ENCODE measurements at places on chromosomes 5 and 9.

- no peak for DNase-seq
These were observed 13.4 kb downstream of the COX7C start for GRCh38 chr5:86631165-86631564.

- no peak for DNase-seq
These were observed 115.7 kb downstream of the FBXL17 start for GRCh38 chr5:108266242-108266641.

DNA sequence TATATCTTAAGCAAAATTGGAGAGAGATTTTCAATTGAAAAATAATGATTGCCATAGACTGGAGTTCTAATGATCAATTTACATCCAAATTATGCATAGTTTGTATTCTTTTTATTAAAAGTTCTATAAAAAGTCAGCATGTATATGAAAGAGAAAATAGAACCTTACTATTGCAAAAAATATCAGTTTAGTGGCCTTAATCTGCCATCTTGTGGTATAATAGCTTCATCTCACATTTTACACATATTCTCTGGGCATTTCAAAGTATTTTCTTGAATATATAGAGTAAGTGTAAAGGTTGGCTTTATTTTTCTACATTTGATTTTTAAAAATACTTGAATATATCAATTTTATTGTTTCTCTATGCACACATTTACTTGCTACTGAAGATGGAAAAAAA lies 1858.6 kb upstream of the CDH9 start:
- no peak for DNase-seq

DNA sequence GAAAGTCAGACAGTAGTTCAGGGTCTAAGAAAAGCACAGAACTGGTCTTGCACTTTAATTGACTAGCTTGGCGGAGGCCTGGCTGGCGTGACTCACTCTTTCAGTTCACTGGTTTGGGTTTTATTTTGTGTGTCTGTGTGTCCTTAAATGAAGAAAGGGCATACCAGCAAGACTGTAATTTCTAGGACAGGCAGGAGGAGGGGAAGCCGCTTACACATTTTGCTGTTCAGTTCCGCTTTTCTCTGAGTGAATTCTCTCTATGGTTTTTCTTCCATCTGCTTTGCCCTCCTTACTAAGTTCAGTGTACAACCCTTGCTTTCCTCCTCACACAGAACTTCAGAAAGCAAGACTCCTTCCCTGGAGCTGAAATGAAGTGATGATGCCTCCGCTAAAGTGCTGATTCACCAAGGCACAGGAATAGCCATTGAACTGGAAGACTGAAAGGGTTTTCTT lies 150.8 kb downstream of the MEF2C start:
- no peak for DNase-seq

- DNase-seq, result no peak
These were observed 648.1 kb downstream of the ACTL7B start for GRCh38 chr9:108207561-108208165.

GRCh38 chr5:170110403-170111087 lies 4.8 kb downstream of the FOXI1 start:
- DNase-seq, result no peak

DNA sequence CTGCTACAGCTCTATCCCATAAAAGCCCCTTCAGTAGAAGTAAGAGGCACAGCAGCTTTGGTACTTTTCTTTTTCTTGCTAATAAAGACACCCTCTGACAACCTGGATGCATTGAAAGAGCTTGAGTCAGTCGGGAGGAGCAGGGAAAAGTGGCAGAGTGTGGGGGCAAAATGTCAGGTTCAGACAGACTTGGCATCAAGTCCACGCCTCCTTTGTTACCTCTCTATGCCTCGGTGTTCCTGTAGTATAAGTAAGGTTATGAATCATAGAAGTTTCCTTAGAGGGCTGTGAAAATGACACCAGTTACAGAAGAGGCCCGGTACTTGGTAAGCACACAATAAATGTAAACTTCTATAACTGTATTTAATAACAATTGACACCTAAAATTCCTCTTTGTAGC lies 133.9 kb downstream of the ESM1 start:
- DNase-seq, result no peak
